ENCODE measurements at places on chromosomes 12 and 14.

- DNase-seq = no peak
Measured at GRCh38 chr12:3995306-3995705, 122.1 kb upstream of the PARP11 start.

GRCh38 chr12:6821591-6822425 lies at the start of gene GPR162:
GPR162 (plus strand) TSS chr12:6821821; CDS start chr12:6823899, 2,078 bp downstream.
- DNase-seq = no peak

GRCh38 chr14:71523630-71524319 lies 408.5 kb upstream of the RGS6 start:
- DNase-seq = no peak

- DNase-seq = no peak
Measured at GRCh38 chr14:33972583-33973081, 21.8 kb upstream of the EGLN3 start.

DNA sequence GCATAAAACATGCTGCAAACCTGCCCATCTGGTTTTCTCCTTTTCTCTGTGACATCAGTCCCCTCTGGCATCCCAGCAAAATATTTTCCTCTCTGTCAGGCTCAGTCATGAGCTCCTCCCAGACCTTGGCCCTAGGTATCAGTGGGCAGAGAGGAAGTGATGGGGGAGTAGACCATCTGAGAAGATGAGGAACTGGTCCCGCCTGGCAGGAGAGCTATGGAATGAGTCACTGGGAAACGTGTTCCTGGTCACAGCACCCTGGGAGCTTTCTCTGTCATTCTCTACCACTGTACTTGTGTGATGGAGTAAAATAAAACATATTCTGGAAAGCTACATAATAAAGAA lies 5.0 kb upstream of the SRSF9 start:
- no peak for DNase-seq

DNA sequence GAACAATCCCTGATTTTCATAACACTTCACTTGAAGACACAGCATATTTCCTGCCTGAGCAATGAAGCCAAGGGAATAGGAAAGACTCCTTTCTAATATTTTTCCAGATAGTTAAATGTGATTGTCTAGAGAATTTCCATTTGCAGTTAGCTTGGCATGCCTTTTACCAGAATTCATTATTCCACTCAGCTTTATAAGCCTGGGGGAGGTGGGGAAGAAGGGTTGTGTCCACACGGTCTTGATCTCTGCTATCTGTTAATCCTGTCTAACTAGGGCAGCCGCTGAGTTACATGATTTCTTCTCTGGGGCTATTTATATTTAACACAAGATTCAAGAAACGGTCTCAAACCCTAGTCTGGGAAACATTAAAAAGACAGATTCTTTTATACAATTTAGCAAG lies 146.6 kb upstream of the FSCB start:
- DNase-seq = no peak

DNA sequence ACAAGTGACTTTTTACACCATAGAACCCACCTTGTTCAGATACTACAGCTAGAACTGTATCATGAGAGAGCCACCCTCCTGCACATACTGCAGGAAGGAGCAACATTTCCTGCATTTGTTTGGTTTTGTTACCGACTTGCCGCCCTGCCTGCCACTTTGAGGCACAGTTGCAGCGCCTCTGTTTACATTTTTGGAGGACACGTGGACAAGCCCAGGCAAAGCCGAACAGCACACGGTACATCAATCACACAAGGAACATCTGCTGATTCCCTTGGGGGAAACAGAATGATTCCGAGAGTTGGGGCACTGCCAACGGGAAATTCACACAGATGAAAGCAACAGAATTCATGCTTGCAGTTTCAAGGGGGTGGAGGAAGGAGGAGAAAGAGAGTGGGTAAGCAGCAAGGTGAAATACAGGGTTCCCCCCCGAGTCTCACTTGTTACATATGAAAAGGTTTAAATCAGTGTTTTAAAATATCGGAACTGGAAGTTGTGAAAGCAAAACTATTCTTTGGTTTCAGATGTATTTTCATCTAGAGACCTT lies 110.7 kb downstream of the BTG1 start:
- DNase-seq = no peak

GRCh38 chr12:95959107-95959506 lies 16.0 kb downstream of the AMDHD1 start:
- DNase-seq = no peak

Data from AG04449 (cell line).